K562 (cell line): ENCODE measurements at places on chromosomes 3 and 15.
A peak's percentile ranks its signal among the peaks of the same experiment; 100 is the strongest.

DNA sequence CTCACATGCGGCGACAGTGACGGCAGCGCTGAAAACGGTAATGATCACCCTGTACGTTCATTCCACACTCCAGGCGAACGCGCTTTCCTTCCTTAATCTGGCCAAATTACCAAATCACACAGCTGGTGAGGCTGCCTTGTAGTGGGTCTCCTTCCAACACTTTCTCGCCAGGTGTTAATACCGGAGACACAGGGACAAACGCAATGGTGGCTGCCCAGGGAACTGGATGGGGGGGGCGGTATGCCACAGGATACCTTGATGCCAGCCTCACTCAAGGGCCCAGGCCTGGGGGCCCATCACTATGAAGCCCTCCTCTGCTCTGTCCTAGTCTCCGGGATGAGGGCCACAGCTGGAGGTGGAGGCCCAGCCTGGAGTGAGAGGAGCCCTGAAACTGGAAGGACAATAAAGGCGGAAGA, 1.4 kb upstream of the CAMK2N2 start:
- DNase-seq, result no peak

DNA sequence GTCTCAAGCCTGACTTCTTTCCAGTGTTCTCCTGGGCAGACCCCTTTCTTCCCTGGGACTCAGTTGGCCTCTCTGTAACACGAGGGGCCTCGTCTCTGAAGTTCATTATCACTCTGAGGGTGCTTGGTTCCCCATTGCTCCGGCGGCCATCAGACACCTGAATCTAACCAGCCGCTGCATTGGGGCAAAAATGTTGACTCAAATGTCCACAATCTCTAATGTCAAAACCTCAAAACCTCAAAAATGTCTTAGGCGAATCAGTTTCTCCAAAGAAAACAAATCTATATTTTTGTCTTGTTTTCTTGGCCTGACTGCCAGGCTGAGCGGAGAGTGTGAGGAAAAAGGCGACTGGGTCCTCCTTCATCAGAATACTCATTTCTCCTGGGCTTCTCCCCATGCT, 220.7 kb downstream of the VPS13C start:
- DNase-seq, result no peak

DNA sequence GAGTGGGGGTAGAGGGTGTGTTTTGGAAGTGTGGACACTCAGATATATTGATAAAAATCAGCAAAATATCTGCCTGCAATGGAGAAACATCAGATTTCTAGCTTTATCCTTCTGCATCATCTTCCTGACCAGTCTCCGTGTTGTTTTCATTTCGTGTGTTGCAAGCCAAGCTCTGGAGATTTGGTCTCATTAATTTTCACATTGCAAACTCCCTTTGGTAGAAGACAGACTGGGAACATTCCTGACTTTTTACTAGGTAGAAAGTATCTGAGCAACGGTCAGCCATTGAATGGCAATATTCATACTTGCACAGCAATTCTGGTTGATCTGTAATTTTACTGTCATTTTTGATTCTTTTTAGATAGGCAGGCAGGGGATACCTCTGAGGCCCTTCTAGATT, 30.4 kb downstream of the FSTL1 start:
- no peak for DNase-seq

DNA sequence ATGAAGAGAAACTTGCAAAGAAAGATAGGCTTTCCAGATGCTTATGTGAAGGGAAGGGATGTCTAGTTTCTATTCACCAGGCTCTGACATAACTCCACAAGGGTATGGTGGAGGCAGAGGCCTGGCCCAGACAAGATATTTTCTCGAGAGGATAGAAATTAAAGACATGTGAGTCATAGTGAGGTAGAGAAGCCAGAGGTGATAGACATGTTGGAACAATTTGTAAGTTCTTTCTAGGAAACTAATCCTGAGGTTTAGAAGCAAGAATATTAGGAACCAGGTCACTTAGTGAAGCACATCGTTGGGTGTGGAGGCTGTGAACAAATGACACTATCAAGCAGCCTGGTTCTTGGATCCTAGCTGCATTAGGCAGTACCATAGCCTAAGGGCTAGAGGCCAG, 176.9 kb downstream of the BBX start:
- DNase-seq, result no peak

DNA sequence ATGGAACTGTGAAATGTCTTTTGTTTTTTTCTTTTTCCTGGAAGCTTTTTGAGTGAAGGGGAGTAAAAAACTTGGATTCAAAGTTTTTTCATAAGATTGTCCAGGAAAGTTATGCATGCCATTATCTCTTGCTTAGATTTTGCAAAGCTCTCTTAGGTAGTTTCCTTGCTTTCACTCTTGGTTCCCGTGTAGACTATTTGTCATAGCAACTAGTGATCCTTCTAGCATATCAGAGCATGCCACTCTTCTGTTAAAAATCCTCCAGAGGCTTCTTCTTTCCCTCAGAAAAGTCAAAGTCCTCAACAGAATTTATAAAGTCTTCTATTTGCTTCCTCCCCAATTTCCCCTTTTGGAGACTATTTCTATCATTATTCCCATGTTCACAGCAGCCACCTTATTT, 21.1 kb downstream of the GTF2E1 start:
- no peak for DNase-seq

GRCh38 chr15:59691194-59691805, 2.2 kb upstream of the BNIP2 start:
- DNase-seq, result peak; percentile 16
